Fibroblast of pulmonary artery (primary cell): ENCODE measurements at places on chromosomes 5 and 9.

DNA sequence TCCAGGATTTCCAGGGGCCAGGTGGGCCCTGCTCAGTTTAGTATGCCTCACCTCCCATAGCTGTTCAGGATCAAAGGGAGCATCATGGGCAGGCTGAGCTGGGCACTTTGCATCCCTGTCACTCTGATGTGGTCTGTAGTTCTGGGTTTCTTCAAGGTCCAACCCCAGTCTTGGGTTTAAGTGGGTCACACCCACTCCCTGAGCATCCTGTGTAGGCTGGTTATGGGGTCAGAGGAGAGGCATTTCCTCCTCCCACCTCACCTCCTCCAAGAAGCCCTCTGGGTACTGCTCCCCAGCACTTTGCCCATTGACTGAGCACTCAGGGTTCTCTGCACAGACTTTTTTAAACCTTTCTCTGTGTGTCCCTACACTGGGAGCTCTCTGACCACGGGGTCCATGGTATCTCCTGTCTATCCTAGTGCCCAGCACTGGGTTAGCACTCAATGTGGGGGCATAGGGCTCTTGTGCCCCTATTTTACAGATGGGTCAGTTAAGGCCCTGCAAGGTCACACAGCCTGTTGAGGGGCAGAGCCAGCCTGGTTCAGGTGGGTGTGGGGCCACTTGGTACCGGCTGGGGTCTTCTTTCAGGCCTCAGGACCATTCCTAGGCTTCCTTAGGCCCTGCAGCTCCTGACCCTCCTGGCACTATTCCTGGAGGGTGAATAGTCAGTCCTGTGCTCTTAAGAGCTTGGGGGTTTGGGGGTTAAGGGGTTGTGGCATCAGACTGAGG, 19.0 kb downstream of the CXXC5 start:
- no peak for DNase-seq

GRCh38 chr5:53814819-53815218, 254.4 kb downstream of the NDUFS4 start:
- DNase-seq, result no peak

GRCh38 chr5:99320436-99320835, 391.6 kb upstream of the CHD1 start:
- DNase-seq, result no peak

GRCh38 chr9:23526806-23527205, 299.2 kb downstream of the ELAVL2 start:
- DNase-seq, result no peak

DNA sequence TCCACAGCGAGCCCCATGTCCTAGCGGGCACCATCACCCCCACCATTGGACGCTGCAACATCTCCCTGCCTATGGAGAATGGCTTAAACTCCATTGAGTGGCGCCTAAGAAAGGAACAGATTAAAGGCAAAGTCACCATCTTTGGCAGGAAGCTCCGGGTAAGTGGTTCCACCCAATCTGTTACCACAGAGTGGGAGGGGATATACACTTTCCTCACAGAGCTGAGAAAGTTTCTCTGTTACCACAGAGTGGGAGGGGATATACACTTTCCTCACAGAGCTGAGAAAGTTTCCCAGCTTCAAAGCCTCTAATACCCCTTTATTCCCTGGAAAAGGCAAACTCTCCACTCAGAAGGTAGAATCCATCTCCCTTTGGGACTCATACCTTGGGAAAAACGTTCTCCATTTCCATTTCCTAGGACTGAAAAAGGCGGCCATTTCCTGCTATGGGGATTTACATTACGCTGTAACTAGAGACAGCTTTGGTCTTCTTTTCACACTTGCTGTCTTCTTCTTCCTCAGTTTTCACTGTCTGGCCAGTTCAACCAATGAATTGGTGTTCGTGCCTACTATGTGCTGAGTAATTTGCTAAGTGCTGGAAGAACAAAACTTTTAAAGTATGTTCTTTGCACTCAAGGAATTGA, 63.4 kb upstream of the WWC1 start:
- peak; percentile 60 for DNase-seq
